ENCODE measurements at places on chromosomes 13 and 19.
A peak's percentile ranks its signal among the peaks of the same experiment; 100 is the strongest.

DNA sequence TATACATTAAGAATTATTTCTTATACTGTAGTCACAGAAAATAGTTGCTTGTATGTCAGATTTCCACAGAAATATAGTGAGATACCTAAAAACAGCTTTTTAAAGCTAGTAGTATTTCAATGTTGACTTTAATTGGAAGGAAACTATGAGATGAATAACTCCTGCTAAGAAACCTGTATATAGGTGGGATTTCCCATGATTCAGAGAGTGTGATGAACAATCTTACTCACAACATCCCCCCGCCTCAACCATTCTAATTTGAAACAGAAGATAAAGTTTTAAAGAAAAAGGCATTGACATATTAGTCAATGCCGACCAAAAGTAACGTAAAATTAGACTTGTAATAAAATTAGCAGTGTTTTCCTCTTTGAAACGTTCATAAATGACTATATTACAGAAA is 1.4 kb upstream of the MIR17HG start:
- ATAC-seq = no peak

GRCh38 chr13:80074143-80074752 is 266.7 kb downstream of the SPRY2 start:
- no peak for ATAC-seq

DNA sequence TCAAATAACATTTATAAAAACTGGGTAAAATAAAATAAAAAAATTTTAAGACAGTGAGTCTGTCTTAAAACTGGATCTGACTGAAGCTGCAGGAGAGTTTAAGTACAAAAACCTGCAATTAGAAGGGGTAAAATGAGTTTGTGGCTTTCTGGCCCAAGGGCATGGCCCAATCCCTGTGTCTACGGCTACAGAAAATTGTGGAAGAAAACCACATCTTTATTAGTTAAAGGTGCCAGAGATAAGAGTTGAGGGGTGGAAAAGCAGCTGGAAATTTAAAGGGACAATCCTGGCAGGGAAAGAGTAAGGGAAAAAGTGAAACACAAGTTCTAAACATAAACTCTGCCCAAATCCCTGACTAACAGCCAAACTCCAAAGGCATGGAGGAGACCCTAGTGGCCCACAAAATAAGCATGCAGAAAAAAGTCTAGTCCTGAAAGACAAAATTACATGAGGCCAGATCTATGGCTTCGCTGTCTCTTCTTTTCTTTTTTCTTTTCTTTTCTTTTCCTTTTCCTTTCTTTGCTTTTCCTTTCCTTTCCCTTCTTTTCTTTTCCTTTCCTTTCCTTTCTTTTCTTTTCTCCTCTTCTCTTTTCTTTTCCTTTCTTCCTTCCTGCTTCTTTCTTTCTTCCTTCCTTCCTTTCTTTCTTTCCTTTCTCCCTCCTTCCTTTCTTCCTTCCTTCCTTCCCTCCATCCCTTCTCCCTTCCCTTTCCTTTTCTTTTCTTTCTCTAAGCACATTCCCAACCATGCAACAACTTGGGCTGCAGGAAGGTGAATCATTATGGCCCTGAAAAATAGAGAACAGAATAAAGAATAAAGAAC is 23.5 kb upstream of the DLEU7 start:
- ATAC-seq = no peak

DNA sequence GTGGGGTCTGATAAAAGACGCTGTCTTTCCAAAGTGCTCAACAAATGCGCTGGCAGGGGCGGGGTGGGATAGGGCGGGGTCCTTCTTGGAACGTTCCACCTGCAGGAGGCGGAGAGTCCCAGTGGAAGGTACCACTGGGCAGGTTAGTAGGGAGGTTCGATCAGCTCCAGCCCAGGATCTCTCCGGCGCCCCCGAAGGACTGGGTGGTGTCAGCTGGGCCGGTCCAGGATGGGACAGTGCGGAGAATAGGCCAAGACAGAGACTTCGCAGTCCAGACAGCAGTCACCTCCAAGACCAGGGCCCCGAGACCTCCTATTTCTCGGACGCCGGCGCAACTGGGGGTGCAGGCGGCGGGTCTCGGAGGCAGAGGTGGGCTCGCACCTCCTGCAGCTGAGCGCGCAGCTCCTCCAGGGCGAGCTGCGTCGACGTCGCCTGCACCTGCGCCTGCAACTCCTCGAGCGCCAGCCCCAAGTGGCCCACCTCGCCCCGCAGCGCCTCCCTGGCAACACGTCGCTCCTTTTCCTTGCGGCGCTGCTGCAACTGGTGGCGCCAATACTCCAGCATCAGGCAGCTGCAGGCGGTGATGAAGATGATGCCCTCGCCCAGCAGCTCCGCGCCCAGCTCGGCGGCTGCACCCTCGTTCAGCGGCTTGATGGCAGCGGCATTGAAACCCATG is 21.6 kb downstream of the VASP start:
- ATAC-seq = 0 out of 3 replicates have a peak, but pooled peaks have one; percentile 6

DNA sequence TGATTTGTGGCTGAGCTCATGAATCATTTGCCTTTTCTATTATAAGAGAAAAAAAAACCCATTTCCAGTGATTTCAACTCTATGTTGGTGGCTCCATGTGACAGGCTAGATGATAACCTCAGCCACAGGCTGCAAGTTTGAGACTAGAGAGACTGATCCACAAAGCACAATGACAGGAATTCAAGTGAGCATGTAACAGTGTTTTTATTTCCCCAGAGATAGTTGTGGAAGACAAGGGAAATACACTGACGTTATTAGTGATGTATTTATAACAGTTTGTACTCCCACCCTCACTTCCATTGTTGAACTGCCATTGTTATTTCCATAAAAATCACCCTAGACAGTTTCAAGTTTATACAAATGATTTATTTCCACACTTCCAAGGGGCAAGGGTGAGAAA is 27.9 kb upstream of the EDNRB start:
- no peak for ATAC-seq

GRCh38 chr19:16061943-16062342 is 14.4 kb upstream of the TPM4 start:
- ATAC-seq = no peak

GRCh38 chr13:74289107-74289506 is 154.9 kb upstream of the KLF12 start:
- no peak for ATAC-seq

DNA sequence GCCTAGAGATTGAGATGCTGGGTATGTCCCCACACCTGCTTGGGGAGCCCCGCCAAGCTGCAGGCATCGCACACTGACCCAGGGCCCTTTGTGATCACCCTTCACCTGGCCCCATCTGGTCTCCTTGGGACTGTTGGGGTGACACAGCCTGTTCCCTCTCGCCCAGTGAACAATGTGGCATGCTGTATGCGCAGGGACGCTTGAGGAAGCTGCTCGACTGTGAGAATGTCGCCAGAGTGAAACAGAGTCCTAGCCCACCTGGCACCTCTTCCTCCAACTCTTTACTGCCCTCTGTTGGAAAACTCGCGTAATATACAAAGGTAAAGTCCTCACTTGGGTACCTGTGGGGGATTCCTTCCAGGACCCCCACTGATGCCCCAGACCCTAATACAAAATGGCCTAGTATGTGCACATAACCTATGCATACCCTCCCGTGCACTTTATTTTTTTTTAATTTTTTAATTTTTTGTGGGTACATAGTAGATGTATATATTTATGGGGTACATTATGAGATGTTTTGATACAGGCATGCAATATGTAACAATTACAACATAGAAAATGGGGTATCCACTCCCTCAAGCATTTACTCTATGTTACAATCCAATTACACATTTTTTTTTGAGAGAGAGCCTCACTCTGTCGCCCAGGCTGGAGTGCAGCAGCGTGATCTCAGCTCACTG is 9.0 kb downstream of the BLOC1S3 start:
- ATAC-seq = peak; percentile 43

Measured in SK-N-SH treated with all-trans-retinoic acid at 6 μM for 48 hours (cell line).